ENCODE measurements at places on chromosomes 1 and 21.

- no peak for DNase-seq
These were observed 12.6 kb downstream of the PIGP start for GRCh38 chr21:37060296-37060695.

DNA sequence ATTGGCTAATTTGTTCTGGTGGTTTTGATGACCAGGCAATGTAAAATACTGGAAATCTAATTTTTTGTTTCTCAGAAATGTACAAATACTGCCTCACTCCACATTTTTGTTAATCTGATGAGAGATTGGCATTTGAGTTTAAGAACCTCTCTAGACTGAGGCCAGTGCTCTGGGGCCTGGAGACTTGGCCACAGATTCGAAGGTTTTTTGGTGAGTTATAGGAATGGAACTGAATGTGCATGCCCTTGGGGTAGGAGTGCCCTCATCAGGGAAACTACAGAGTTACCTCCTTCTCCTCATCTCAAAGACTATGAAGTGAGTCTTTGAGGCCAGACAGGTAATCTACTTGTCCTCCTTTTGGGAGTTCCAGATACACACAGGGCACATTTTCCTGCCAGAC, 347.9 kb downstream of the LTN1 start:
- DNase-seq: no peak

DNA sequence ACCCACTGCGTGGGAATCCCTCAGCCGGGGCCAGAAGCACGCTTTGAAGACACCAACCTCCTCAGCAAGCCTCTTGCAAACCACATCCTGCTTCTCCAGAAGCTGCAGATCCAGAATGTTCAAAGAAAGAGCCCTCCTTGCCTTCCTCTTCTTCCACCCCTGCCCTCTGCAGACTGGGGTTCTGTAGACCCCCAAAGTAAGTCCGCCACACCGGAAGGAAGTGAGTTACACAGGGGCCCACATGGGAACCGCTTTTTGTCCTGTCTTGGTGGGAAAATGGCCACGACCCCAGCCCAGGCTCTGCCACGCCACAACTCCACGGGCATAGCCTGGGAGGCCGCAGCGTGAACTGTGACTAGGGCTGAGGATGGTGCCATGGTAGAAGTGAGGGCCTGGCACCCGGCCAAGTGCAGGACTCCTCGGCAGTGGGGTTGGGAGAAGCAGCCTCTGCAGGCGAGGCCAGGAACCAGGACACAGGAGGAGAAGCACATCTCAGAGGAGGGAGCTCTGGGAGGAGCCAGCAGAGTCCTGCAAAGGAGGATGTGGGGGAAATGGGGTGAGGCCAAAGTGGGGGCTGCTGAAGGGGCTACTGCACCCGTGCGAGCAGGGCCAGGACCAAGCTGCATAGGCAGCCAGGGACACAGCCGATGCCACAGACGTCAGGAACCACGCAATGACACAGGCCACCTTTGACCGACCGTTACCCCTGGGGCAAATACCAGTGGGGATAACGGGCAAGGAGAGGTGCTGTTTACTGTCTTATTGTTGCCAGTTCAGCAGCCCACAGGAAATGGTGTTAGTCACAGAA, 30.9 kb downstream of the PDE9A start:
- no peak for DNase-seq

DNA sequence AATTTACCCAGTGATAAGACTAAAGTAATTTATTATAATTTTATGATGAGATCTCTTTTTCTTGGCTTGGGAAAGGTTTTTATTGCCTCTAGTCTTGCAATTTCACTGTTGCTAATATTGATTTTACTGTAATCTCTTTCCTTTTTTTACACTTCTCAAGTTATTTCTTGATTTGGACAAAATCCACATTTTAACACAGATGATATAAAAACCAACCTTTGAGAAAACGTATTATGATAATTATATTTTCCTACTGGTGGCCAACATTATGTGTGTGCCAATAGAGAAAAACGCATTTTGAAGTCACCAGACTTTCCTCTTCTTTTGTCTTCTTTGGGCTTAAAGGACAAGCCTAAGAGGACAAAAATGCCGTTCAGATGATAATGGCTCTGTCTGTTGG, 314.9 kb downstream of the PRDM2 start:
- no peak for DNase-seq

DNA sequence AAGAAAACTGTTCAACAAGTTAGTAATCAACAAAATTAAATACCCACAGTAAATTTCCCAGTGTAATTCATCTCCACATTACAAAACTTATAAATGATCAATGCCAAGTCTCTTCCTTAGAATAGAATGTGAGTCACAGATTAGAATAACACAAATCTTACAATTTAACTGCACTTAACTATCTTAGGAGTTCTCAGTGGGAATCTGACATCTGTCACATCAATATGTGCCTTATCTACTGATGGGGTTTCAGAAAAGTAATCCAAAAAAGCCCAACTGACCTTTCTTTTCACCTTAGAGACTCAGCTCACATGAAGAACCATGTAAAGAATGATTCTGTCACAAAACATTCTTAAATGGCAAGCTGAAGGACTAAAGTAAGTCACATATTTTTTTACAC, 141.4 kb downstream of the RERE start:
- DNase-seq: no peak

GRCh38 chr21:15688809-15689208, 41.0 kb upstream of the USP25 start:
- DNase-seq: no peak

DNA sequence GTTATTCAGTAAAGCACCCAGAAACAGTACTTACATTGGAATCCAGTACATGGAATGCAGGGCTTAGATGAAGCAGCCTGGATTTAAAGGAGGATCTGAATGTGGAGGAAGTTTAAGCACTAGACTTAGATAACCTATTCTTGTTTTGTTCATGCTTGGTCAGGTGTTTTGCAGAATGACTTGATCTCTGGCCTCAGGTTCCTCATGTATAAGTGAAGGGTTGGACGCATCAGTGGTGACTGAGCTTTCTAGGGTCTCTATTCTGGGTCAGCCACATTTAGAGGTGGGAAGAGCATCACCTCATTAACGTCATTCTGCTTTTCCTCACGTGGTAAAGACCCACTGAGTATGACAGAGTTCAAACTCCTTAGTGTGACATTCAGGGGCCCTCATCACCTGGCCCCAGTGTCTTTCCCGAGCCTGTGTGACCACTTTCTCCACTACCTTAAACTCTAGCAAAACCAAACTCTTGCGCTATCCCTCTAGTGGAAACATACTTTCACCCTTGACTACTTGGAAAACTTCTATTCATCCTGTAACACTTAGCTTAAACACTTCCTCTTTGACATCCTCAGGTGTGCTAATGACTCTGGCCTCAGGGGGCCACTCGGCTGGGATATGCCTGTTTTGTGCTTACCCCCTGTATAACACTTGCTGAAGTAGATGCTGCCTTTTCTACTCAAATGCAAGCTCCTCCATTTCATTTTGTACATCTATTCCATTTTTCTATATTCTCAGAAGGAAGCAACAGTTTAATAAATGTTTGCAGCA, 871 bp upstream of the ERICH3 start:
- DNase-seq: no peak
